ENCODE measurements at places on chromosomes 12 and 14.

DNA sequence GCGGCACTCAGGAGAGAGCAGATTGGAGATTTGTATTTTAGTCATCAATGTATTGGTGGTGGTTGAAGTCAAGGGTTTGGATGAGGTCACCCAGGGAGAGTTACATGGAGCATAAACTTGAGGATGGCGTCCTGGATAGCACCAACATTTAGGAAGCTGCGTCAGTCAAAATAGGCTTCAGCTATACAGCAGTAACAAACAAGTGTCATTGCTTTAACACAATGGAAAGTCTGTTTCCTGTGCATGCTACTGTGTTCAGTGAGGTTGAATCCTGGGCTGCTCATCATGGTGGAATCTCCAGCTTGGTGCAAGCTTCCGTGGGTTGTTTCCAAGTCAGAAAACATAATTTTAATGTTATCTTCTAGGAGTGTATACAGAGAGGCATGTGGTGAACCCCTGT lies 180.4 kb downstream of the CFAP54 start:
- no peak for DNase-seq

- DNase-seq: no peak
Observed at GRCh38 chr12:130371296-130371695, 33.6 kb downstream of the PIWIL1 start.

- no peak for DNase-seq
Observed at GRCh38 chr12:126055521-126055920, 990.3 kb downstream of the AACS start.

GRCh38 chr14:65045709-65046108 lies 56.6 kb downstream of the MAX start:
- no peak for DNase-seq

DNA sequence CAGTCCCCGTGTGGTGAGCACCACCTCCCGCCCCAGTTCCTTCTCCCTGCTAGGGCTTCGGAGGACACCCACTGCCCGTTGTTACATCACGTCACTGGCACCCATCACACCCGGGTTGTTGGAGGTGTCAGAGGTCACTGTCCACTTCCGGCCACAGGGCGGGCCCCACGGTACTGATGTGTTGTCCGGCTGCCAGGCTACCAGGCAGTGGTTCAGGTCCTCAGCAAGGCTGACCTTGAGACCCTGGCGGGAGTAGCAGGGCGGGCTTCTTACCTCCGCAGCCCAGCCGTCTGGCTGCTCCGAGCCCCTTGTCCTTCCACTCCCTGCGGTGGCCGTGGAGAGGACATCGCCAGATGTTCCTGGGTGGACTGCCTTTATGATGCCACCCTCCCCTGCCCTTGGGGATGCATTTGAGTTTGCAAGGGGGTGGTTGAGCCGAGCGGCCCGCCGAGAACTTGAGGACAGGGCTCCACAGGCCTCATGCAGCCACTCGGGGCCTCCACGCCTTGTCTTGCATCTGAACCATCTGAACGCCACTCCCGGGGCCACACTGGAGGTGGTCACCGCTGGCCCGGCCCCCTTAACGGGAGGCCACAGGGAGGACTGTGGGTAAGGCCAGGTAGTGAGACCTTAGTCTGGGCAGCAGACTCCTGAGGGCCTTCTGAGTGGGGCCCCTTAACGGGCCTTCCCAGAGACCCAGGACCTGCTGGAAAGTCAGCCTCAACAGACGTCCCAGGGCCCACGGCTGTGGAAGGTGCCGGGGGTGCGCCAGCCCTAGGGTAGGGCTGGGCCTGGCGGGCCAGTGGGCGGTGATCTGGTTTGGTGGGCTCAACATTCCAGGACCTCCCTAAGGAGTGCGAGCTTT lies 27.1 kb upstream of the PLD4 start:
- no peak for DNase-seq

DNA sequence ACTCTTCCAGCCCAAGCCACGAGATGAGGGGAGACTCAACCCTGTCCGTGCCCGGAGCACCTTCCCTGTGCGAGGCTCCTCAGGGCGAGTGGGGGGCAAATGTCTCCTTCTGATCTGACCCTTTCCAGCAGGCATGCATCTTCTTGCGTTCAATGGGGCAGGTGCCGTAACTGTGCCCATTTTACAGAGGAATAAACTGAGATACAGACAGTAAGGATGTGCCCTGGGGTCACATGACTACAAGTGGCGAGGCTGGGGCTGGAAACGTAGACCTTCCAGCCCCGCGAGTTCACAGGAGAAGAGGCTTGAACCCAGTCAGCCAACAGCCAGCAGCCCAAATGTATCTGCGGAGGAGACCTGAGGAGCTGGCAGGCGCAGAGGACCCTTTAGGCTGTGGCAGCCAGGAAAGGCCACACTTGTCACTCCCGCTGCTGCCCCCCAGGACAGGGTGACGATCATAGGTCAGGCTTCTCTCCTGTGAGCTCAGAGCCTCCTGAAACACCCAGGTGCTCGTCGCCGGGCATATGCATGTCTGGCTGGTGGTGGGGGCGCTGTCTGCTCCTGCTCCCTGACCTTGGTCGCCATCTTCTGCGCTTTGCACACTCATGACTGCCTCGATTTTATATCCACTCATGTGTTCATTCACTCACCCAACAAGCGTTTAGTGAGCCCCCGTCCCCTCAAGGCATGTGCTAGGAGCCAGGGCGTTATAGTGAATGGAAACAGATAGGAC lies 41.7 kb downstream of the CCDC88C start:
- DNase-seq: no peak

DNA sequence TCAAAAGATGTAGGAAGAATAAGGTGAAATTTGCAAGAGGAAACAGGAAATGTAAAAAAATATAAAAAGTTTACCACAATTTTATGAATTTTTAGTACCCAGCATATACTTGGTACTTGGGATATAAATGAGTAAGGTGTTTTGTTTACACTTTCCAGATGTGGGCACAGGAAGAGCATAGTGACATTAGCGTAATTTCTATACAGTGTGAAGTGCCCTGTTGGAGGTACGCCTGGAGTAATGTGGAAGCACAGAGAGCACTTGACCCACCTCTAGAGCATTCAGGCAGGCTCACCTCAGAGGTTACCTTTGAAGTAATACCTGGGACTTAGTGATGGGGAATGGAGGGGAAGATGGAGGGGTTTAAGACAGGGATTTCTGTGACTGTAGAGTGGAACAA lies 89.5 kb downstream of the AEBP2 start:
- no peak for DNase-seq

- DNase-seq: no peak
Observed at GRCh38 chr12:99732131-99732530, 84.6 kb downstream of the GARIN6 start.

- DNase-seq: no peak
Observed at GRCh38 chr12:89895101-89895500, 186.5 kb upstream of the ATP2B1 start.

DNA sequence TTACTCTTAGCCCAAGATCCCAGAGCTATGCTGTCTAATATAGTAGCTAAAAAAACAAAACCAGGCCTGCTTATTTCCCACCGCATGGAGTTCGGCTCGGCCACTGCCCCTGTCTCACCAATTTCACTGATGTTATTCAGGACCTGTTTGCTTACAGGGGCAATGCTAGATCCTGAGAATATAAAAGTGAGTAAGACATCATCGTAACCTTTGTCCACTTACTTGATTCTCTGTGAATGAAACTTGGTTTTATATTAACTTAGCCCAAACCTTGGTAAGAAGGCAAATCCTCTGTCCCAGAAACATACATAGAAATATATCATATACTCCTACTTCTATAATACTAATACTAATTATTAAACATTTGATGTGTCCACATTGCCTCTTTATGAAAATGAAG lies 56.6 kb downstream of the RNFT2 start:
- no peak for DNase-seq

DNA sequence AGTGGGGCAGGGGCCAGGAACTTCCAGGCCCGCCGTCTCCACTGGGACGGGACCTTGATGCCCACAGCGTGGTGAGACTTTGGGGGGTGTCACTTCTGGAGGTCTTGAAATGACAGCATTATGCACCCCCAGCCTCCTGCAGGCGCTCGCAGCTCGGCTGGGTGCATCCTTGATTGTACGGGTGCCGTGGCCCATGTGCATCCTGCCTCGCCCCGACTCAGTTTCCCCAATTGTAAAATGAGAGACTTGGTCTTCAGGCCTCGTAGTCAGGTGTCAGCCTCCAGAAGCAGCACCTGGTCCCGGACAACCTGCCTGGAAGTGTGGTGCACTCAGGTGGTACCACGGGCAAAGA lies 8.9 kb upstream of the PUS1 start:
- DNase-seq: no peak

DNA sequence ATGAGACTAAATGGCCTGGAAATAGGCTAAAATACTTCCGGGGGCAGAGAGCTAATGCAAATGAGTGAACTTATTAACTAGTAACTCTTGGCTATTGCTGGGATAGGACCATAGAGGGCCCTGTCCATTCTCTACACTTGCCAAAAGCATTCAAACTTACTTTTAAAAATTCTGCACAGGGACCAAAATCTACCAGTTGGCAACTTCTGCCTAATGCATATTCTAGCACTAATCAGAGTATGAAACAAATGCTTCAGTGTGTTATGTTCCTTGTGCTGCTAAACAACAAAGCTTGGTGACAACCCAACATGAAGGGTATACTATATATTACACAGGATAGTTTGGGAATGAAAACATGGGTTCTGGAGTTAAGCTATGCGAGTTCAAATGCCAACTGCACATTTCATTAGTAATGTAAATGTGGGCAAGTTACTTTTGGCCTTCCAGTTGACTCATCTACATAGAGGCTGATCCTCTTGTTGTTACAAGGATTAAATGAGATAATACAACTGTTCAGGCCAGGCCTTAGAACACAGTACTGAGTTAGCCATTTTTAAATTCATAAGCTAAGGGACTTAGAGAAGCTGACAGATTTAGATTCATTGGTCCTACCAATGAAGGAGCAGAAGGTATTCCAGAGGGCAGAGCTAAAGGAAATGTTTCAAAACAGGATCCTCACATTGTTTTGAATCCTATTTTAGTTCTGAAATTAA lies 32.4 kb downstream of the HIGD1C start:
- DNase-seq: no peak

DNA sequence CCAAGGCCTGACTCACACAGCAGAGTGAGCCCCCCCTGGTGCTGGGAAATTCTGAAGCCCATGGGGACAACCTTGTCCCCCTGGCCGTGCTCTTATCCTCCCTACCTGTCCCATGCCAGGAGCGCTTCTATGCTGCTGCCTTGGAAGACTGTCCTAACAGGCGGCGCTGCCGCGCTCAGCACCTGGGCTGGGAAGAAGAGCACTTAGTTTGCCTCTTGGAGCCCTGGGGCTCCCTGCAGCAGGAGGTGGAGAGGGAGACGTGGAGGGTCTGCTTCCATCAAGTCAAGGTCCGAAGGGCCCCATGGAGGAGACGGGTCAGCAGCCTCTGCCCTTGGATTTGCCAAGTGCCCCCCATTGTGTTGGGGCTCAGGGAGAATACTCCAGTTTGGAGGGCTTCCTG lies 300.5 kb downstream of the CACNA1C start:
- no peak for DNase-seq

GRCh38 chr12:15931590-15932053 lies 20.5 kb downstream of the DERA start:
- DNase-seq: no peak

DNA sequence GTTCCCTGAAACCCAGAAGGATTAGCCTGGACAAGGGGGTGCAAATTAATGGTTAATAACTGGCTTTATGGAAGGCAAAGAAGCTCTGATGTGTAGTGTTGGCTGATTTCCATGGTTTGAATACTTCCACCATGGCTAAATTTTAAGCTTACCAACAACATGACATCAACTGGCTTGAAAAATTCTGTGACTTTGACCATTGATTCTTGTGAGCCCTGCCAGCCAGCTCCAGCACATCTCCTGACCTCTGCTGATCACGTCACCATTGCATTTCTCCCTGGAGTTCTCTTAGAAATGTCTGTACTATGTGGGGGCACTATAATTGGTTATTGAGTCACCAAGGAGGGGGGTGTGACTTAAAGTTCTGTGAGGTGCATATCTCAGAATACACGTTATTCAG lies 171.2 kb downstream of the MYRFL start:
- DNase-seq: no peak

- no peak for DNase-seq
Observed at GRCh38 chr12:83958997-83959396, 953.6 kb downstream of the SLC6A15 start.

DNA sequence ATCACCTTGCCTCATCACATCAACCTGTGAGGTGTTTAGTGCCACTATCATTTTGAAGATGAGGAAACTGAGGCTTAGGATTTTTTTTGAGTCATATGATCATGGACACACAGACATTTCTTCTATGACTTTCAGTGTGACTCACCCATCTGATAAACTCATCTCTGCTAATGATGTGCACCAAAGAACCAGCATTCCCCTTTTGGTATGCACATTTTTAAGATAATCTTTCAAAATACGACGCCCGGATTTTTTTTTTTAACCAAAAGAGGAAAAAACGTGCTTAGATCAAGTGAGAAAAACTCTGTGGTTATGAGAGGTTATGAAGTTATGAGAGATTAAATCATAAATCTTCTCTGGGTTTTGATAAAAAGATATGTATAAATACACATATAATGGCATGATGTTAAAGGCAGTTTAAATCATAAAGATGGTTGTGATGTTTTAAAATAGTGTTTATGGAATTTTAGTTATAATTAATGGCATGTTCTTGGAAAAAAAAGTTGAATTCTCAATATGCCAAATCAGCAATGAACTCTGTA lies 948.1 kb downstream of the TMTC2 start:
- DNase-seq: no peak

- DNase-seq: no peak
Observed at GRCh38 chr12:131363841-131364495, 346.9 kb upstream of the SFSWAP start.

GRCh38 chr12:116244001-116244400 lies 33.5 kb downstream of the MED13L start:
- no peak for DNase-seq

- DNase-seq: no peak
Observed at GRCh38 chr12:76777765-76778216, 13.9 kb downstream of the ZDHHC17 start.

GRCh38 chr12:121799156-121799841 lies 4.5 kb upstream of the SETD1B start:
- peak; percentile 77 for DNase-seq

DNA sequence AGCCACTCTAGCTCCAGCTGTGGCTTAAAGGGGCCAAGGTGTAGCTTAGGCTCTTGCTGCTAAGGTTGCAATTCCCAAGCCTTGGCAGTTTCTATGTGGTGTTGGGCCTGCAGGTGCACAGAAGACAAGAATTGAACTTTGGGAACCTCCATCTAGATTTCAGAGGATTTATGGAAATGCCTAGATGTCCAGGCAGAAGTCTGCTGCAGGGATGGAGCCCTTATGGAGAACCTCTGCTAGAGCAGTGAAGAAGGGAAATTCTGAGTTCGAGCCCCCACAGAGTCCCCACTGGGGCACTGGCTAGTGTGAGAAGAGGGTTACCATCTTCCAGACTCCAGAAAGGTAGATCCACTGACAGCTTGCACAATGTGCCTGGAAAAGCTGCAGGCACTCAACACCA lies 694.7 kb downstream of the SLC16A7 start:
- no peak for DNase-seq

- DNase-seq: no peak
Observed at GRCh38 chr14:54711812-54712464, 145.0 kb downstream of the SAMD4A start.

- no peak for DNase-seq
Observed at GRCh38 chr12:70469221-70469820, 103.2 kb downstream of the KCNMB4 start.

GRCh38 chr12:114221957-114222630 lies 183.8 kb downstream of the TBX5 start:
- DNase-seq: no peak

- DNase-seq: no peak
Observed at GRCh38 chr12:51224625-51225024, 6.8 kb upstream of the POU6F1 start.

- no peak for DNase-seq
Observed at GRCh38 chr12:67474934-67475620, 173.5 kb upstream of the DYRK2 start.

GRCh38 chr12:25017336-25017735 lies 68.4 kb upstream of the BCAT1 start:
- DNase-seq: no peak

All from activated CD4-positive, alpha-beta T cell treated with anti-CD3 and anti-CD28 coated beads, Interleukin-2, amount 50 U/mL, for 48 hours (primary cell).